ENCODE measurements at places on chromosomes 6 and 20.
A peak's percentile ranks its signal among the peaks of the same experiment; 100 is the strongest.

DNA sequence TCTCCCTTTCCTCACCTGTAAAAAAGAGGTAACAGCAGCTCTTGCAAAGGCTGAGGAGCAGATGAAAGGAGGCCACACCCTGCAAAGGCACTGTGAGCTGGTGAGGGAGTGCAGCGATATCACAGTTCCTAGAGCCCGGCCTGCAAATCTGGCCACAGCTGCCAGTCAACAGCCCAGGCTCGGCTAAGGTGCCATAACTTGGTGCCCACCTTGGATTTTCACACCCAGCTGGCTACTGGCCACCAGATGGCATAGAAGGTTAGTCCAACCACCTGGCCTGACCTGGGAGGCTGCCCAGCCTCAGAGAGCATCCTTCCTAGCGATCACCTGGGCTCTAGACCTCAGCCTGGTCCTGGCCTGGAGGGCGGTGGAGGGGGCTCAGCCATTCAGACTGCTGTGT is 46.8 kb downstream of the KCNB1 start:
- no peak for DNase-seq

GRCh38 chr6:131262060-131262459 is 126.8 kb downstream of the AKAP7 start:
- DNase-seq = no peak

DNA sequence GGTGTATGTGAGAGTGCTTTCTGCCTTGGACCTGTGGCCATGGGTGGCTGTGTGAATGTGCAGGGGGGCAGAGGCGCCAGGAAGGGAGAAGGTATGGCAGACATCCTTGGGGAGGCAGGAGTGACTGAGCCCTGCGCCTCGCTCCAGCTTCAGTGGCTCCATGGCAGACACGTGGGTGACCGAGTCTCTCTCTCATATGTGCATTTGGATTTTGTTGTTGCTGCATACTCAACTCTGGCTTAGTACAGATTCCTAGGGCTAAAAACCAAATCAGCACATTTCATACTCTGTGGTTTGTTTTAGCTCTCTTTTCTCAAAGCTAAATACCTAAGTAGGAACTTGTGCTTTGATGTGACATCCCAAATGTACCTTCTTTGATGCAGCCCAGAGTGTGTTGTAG is 97.6 kb downstream of the DTD1 start:
- DNase-seq = no peak

GRCh38 chr6:170221753-170222400 is 69.0 kb downstream of the DLL1 start:
- DNase-seq = no peak

DNA sequence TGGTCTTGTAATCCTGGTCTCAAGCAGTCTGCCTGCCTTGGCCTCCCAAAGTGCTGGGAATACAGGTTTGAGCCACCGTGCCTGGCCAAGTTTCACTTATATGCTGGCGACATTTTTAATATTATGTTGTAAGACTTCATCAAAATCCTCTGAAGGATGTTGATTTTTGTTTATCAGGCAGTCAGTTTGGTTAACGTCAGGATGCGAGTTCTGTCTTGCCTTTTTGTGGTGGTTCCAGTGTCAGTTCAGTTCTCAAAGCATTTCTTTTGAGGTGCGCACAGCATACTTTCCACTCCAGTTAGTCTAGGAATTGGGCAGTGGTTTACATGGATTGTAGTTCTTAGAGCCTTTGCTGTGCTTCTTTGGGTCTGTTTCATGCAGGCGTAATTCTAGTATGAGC is 24.9 kb downstream of the SCAF8 start:
- no peak for DNase-seq

GRCh38 chr20:40604416-40604815 is 84.6 kb downstream of the MAFB start:
- no peak for DNase-seq

- DNase-seq = no peak
These were observed 348.6 kb upstream of the CDH4 start for GRCh38 chr20:60903325-60903971.

GRCh38 chr6:126072172-126072571 is 85.8 kb downstream of the TRMT11 start:
- no peak for DNase-seq

GRCh38 chr6:5995949-5996713 is 10.6 kb downstream of the NRN1 start:
- DNase-seq = peak; percentile 72

DNA sequence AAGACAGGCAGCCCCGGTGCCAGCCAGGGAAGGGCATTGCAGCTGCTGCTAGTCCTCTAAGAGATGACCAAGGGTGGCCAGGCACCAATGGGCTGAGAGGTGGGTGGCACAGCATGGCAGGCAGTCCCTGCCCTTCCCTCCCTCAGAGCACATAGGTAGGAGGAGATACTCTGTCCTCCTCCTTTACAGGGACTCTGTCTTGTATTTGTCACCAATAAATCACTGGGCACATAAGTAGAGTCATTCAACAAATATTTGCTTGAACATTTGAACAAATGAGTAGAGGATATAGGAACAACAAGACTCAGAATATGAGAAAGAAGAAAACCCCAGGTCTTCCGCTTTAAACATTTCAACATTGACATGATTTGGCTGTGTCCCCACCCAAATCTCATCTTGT is 69.4 kb upstream of the CLDN20 start:
- no peak for DNase-seq

DNA sequence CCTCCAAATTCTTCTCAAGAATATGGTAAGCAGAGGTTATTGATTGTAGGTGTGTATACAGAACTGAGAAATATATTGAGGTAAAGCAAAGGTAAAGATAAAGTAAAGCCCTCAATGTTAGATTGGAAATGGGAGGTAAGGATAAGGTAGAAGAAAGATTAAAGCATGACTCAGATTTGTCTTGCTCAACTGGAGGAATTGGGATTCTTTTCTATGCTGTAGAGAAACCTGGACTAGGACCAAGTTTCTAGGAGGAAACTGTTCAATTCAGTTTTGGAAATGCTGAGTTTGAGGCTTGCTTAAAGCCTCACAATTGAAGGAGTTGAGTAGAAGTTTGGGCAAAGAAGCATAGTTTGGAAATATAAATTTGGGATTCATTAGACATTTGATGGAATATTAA is 634.0 kb upstream of the PTCHD4 start:
- no peak for DNase-seq

GRCh38 chr20:5279661-5280060 is 37.1 kb downstream of the PROKR2 start:
- no peak for DNase-seq

GRCh38 chr20:58150772-58151171 is 77.7 kb downstream of the ANKRD60 start:
- peak; percentile 65 for DNase-seq

DNA sequence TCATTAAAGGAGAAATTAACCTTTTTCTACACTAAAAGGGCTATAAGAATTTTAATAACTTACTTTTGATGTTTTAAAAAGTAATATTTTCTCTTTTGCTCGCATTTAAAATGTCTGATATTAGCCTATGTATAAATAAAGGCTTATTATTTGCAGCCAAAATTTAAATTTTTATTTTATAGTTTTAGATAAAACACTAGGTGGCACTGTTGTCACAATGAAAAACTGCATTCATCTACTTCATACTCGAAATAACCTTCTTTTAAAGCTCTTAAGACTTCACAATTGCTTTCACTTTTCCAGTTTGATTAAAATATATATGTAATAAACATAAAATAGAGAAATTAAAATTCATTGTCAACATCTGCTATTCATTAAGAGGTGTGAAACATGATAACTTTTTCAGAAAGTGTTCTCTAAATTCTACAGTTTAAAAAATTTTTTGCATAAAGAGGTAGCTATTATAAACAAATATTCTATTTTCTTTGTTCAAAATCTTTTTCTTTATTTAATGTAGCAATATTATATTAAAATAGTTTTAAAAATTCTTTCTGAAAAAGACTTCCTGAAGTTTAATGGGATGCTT is 78.8 kb upstream of the DEFB112 start:
- no peak for DNase-seq

GRCh38 chr6:77447254-77447653 is 16.0 kb downstream of the HTR1B start:
- no peak for DNase-seq

DNA sequence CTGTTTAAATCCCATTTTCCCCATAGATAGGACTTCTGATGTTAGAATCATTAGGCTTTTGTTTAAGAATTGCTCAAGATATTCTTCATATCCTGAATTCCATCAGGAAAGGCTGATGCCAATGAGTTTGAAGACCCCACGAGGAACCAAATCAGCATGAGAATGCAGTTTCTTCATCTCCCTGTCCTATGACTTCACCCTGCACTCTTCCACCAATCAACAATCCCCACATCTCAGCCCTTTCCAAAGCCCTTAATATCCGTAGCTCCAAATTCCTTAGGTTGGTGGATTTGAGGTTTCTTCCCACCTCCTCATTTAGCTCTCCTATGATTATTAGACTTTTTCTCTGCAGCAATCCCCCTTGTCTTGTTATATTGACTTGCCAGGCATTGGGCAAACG is 88.3 kb upstream of the PRND start:
- DNase-seq = no peak

DNA sequence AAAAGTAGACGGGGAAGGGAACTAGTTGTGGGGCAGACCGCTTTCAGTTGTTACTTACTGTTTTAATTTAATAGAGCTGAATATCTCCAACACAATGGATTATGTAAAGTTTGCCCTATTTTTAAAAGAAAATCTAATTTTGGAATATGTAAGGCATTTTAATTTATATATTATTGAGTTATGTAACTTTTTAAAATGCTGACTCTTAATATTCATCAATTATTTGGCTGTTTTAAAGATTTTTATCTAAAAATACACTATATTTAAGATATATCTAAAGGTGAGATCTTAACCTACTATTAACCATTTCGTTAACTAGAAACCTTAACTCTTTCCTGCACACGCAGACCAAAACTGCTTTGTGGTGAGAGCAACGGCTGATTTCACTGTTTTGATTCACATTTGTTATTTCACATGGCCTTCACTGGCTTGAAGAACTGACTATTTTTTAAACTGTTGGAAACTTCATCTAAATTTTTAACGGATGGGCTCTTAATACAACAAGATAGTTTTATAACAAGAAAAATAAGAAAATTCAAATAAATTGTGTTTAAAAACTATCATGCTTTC is 87.9 kb downstream of the HUS1B start:
- no peak for DNase-seq

DNA sequence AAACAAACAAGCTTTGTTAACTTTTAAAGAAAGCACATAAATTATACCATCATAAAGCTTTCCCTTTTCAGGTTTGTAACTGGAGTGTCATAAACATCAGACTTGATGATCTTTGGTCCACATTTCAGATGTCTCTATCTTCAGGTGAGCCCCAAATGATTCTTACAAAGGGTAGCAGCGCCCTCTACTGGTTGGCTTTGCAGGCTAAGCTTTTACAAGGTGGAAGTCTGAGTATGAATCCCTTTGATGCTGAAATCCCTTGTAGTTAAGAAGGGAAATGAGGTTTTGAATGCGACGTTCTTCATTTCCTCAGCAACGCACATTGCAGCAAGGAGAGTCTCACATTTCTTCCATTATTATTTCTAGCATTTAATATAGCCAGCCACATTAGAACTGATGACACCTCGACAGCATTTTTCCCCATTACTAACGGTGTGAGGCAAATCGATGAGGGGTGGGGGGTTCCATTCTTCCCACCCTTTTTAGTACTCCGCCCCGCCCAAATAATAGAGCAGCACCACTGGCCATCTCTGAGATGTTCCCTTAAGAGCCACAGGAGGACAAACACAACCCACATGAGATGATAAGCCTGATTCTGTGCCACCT is 126.3 kb upstream of the NT5E start:
- peak; percentile 85 for DNase-seq

DNA sequence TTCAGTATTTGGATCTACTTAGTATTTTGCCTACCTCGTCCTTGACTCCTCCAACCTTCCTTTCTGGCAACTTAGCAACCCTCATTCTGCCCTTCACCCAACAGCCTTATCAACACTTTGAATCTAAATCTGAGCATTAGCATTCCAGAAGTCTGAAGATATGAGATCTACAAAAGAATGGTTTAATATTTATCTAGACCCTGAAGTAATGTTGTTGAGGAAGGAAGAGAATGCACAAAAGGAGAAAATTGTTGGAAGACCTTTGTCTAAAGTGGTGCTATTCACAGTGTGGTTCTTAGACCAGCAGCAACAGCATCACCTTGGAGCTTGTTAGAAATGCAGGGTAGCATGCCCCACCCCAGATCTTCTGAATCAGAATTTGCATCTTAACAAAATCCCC is 198.2 kb upstream of the PLCB4 start:
- no peak for DNase-seq

GRCh38 chr6:81894306-81894705 is 141.8 kb upstream of the TENT5A start:
- no peak for DNase-seq

- no peak for DNase-seq
These were observed 23.4 kb downstream of the ACTR5 start for GRCh38 chr20:38771621-38772020.

- DNase-seq = no peak
These were observed 328.4 kb downstream of the ESR1 start for GRCh38 chr6:152135755-152136448.

GRCh38 chr6:167979436-167980139 is 17.9 kb upstream of the KIF25 start:
- DNase-seq = no peak

- no peak for DNase-seq
These were observed 21.9 kb upstream of the ZSCAN9 start for GRCh38 chr6:28203201-28203600.

- DNase-seq = no peak
These were observed 41.0 kb downstream of the PSMB9 start for GRCh38 chr6:32895006-32895345.

DNA sequence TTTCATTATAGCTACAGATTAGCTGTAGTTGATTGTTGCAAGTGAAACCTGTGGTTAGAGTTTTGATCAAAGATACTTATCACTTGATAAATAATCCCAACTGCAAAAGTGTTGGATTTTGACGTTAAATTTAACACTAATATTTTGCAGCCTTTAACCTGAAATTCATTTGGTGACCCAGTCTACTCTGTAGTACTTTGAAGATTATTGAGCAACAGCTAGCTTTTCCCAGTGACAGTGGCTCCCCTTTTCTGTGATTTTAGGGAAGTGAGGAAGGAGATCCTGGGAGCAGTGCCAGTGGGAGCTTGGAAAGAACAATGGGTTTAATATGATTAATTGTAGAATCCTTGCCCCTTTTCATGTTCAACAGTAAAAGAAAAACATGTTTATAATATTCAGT is 76.9 kb downstream of the NCOA3 start:
- DNase-seq = no peak

DNA sequence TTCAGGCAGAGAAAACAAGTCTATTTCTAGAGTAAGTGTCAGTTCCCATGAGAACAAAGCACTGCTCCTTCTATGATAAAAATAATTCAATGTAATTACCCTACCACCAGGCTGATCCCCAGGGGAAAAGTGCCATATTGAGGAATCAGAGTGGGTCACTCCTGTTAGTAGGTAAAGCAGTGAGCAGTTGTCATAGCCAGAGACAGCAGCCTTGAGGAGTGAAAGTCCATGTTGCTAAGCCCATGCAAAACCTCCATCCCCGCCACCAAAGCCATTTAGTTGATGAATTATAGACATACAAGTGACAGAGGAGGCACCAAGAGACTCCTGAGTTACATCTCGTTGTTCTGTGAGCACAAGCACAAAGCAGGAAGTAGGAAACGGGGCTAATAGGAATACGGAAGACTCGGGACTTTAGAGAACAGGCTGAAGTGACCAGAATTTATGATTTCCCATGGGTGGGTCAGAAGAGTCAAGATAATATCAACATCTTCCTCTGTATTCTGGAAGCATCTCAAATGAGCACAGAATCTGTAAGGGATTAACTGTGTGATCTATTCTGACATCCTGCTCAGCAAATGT is 197.9 kb downstream of the MAFB start:
- DNase-seq = no peak
